Astrocyte (in vitro differentiated cells and primary cell): ENCODE measurements at places on chromosomes 1 and 21.

- no peak overlapping the region for H3K27ac ChIP-seq
- H3K4me1 ChIP-seq: no peaks in the 10 kb centered on the region
- H3K4me3 ChIP-seq: no peak overlapping the region
- no peaks in the 10 kb centered on the region for H3K27me3 ChIP-seq
- DNase-seq: no peak
Measured at GRCh38 chr1:108779455-108779854, 33.0 kb downstream of the STXBP3 start.

DNA sequence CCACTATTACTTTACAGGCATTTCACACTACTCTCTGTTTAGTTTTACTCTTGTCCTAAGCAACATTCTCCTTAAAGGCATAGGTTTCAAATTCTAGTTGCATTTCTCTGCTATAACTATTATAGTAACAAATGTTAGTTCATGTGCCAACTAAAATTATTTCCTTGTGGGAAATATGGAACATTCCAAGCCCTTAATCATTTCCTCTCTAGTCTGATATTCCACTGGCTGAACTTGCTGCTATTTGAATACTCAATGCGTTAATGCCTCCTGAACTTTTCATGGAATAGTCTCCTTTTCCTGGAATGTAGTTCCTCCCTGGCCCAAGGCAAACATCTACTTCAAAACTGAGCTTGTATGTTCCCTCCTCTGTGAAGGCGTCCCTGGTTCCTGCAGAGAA lies 19.3 kb upstream of the TBX19 start:
- H3K4me3 ChIP-seq: peak overlapping the region; percentile 32
- H3K4me1 ChIP-seq: peaks cover 14% of the 10 kb centered on the region

DNA sequence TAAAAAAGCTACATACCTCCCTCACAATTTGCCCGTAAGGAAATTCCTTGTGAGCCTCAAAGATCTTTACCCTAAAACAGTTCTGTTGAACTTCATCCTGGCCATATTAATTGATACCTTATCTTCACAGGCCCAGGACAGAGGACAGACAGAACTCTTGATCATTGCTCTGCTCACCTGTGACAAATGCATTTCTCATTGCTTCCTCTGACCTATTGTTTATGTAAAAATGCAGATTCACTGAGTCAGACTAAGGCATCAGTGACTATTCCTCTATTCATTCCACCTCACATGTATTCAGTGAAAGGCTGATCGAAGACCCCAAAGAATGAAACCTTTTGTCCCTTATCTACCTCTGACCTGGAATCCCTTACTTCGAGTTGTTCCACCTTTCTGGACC lies 61.0 kb downstream of the BACH1 start:
- H3K27ac ChIP-seq: peak overlapping the region; percentile 11
- no peak overlapping the region for H3K4me3 ChIP-seq
- DNase-seq: no peak
- peaks cover 18% of the 10 kb centered on the region for H3K4me1 ChIP-seq

DNA sequence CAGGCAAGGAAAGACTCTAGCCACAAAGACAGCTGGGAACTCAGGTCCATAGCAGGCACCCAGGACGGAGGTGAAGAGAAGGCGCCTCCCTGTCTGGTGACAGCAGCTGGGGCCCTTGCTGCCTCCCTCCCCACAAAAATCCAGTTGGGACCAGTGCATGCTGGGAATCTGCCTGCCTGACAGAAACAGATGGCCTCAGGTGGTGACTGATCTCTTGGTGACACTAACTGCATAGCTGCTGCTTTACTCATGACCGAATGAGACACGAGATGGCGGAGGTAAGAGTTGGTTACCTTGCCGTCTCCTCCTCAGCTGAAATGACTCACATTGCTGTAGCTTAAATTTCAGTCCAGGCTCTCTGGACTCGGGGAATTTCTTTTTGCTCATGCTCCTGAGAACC lies 130.3 kb downstream of the FGGY start:
- peak; percentile 77 for DNase-seq
- H3K36me3 ChIP-seq: no peaks in the 10 kb centered on the region
- peaks cover 10% of the 10 kb centered on the region for H3K4me1 ChIP-seq
- H3K27me3 ChIP-seq: no peaks in the 10 kb centered on the region

DNA sequence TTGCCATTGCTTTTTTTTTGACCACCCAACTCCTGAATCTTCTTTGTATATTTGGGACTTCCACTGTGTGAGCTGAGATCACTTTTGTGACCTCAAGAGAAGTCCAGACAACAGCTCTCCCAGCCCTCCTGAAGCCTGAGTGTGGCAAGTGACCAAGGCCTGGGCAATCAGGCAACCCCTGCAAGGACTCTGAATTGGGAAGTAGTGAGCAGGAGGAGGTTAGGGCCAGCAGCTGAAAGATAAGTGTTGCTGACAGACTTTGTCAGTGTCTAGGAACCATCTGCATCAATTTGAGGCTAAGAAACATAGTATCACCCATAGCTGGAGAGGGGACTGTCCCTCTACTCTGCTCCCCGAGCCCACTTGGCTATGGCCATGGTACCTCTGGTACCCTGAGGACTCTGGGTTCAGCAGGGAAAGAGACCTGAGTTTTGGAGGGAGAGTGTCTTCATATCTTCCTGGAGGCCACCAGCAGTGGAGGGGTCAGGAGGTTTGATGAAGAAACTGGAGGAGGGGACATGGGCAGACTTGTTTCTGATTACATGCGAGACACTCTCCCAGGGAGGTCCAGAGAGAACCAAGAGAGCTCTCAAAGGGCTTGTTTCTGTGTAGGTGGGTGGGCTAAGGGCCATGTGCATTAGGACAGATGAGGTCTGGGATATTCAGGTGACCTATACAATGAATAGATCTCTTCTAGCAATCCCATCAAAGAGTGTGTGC lies 147.0 kb upstream of the DNAH14 start:
- H3K4me1 ChIP-seq: peaks cover 11% of the 10 kb centered on the region
- no peaks in the 10 kb centered on the region for H3K36me3 ChIP-seq
- H3K27ac ChIP-seq: no peak overlapping the region
- no peak overlapping the region for H3K4me3 ChIP-seq
- no peaks in the 10 kb centered on the region for H3K27me3 ChIP-seq
- DNase-seq: no peak

DNA sequence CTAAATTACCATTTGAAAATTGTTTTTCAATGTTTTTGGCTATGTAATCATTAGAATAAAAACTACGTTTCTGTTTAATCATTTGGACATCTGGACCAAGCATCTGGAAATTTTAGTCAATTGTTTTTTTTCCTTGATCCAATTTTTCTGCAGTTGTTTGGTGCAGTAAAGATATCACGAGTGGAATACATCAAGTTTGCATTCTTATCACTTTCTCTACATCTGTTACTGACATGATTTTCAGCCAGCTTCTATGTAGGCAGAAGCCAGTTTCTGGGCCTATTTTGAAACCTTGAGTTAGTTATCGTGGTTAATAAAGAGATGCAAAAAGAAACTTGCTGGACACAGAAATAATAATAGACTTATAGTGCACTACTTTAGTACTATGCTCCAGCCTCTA lies 277.9 kb upstream of the ADAMTS5 start:
- no peak overlapping the region for H3K27ac ChIP-seq
- H3K4me1 ChIP-seq: no peaks in the 10 kb centered on the region
- no peaks in the 10 kb centered on the region for H3K36me3 ChIP-seq
- no peaks in the 10 kb centered on the region for H3K27me3 ChIP-seq
- H3K4me3 ChIP-seq: no peak overlapping the region

DNA sequence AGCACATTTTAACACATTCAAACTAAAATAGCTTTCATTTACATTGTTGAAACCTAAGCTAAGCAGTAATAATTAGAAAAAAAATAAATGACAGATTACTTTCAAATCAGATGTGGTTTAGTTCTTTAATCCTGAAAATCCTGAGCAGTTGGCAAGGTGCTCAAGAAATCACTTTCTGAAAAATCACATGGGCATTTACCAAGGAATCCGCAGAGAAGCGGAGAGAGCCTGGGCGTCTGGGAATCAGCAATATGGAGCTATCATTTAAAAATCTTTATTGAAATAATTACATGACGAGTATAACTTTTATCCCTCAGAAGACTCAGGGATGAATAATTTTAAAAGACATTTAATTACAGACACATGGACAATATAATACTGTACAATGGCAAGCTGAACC lies 30.2 kb downstream of the GRIK1 start:
- no peaks in the 10 kb centered on the region for H3K27me3 ChIP-seq
- H3K4me1 ChIP-seq: no peaks in the 10 kb centered on the region
- H3K4me3 ChIP-seq: no peak overlapping the region
- no peak overlapping the region for H3K27ac ChIP-seq

- H3K27me3 ChIP-seq: no peaks in the 10 kb centered on the region
- H3K4me3 ChIP-seq: no peak overlapping the region
- H3K36me3 ChIP-seq: no peaks in the 10 kb centered on the region
- DNase-seq: no peak
- no peaks in the 10 kb centered on the region for H3K4me1 ChIP-seq
Measured at GRCh38 chr1:102365071-102365470, 368.3 kb upstream of the OLFM3 start.

- no peak overlapping the region for H3K4me3 ChIP-seq
- no peaks in the 10 kb centered on the region for H3K27me3 ChIP-seq
- no peak overlapping the region for H3K27ac ChIP-seq
- no peaks in the 10 kb centered on the region for H3K36me3 ChIP-seq
- H3K4me1 ChIP-seq: no peaks in the 10 kb centered on the region
Measured at GRCh38 chr1:55519937-55520683, 304.9 kb upstream of the USP24 start.

DNA sequence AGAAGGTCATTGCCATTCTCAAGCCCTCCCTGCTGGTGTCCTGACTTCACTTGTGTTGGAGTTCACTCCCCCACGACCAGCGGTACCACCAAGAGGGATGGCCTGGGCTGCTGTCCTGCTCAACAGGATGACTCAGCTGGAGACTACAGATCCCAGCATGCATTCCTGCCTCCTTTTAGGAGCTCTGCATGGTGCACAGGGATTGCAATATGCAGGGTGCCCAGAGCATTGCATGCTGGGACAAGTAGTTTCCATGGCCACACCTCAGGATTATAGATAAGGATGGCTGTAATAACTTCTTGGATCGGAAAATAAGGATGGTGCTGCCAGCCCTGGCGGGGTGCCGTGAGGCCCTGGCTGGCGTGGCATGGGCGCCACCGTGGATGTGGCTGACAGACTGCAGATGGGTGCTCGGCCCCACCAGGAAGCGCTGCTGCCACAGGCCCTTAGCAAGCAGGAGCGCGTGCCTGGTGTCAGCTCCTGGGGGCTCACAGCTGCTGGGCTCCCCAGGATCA lies 150.0 kb downstream of the CASZ1 start:
- H3K36me3 ChIP-seq: no peaks in the 10 kb centered on the region
- no peaks in the 10 kb centered on the region for H3K27me3 ChIP-seq
- no peak overlapping the region for H3K4me3 ChIP-seq
- peak; percentile 47 for DNase-seq
- no peak overlapping the region for H3K27ac ChIP-seq

- DNase-seq: no peak
- H3K36me3 ChIP-seq: no peaks in the 10 kb centered on the region
- peak overlapping the region; percentile 83 for H3K4me3 ChIP-seq
- H3K27ac ChIP-seq: no peak overlapping the region
Measured at GRCh38 chr1:247077213-247077612, 1.4 kb downstream of the ZNF670 start.

GRCh38 chr1:57420981-57421785 lies 2.7 kb downstream of the DAB1 start:
- H3K27me3 ChIP-seq: peaks cover 48% of the 10 kb centered on the region
- H3K27ac ChIP-seq: no peak overlapping the region
- H3K36me3 ChIP-seq: no peaks in the 10 kb centered on the region
- H3K4me3 ChIP-seq: no peak overlapping the region
- peaks cover 5% of the 10 kb centered on the region for H3K4me1 ChIP-seq

DNA sequence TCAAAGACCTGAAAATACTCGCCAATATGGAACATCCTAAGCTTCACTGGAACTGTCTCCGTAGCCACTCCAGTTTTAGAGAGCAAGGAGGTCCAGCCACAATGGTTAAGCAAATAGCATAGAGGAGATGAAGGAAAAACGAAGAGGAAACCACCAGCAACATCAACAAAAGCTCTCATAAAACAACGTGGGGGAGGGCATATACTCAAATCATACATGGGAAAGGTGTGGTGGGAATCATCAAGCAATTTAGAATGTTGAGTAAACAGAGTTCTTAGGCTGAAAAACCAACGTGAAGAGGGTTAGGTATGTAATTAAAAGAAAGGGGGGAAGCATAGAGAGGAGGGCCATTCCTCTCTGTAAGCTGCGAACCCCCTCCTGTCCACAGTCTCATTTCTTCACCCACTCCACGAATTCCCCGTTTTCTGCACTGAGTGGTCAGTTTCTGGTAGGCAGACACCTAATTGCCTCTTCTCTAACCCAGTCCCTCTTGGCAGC lies 1.0 kb downstream of the TMEM59 start:
- H3K4me3 ChIP-seq: peak overlapping the region; percentile 97
- peaks cover 21% of the 10 kb centered on the region for H3K4me1 ChIP-seq
- no peaks in the 10 kb centered on the region for H3K27me3 ChIP-seq

GRCh38 chr1:14598498-14599182 lies at the start of gene KAZN:
Gene KAZN (plus strand): TSS chr1:14598685.
- H3K4me1 ChIP-seq: peaks cover 5% of the 10 kb centered on the region
- H3K27me3 ChIP-seq: peaks cover 42% of the 10 kb centered on the region
- no peaks in the 10 kb centered on the region for H3K36me3 ChIP-seq
- no peak for DNase-seq
- no peak within 1 kb of the TSS for H3K27ac ChIP-seq

DNA sequence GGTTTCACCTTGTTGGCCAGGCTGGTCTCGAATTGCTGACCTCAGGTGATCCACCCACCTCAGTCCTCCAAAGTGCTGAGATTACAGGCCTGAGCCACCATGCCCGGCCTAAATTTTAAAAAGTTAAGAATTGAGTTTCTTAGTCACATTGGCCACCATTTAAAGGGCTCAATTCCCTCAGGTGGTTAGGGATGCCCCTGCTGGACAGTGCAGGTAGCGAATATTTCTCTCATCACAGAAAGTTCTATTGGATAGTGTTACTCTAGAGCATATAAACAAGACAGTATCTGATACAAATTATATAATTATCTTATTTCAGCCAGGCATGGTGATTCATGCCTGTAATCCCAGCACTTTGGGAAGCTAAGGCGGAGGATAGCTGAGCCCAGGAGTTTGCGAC lies 320.2 kb downstream of the ZP4 start:
- H3K4me1 ChIP-seq: no peaks in the 10 kb centered on the region
- no peaks in the 10 kb centered on the region for H3K36me3 ChIP-seq
- DNase-seq: no peak
- H3K27me3 ChIP-seq: no peaks in the 10 kb centered on the region
- no peak overlapping the region for H3K4me3 ChIP-seq

DNA sequence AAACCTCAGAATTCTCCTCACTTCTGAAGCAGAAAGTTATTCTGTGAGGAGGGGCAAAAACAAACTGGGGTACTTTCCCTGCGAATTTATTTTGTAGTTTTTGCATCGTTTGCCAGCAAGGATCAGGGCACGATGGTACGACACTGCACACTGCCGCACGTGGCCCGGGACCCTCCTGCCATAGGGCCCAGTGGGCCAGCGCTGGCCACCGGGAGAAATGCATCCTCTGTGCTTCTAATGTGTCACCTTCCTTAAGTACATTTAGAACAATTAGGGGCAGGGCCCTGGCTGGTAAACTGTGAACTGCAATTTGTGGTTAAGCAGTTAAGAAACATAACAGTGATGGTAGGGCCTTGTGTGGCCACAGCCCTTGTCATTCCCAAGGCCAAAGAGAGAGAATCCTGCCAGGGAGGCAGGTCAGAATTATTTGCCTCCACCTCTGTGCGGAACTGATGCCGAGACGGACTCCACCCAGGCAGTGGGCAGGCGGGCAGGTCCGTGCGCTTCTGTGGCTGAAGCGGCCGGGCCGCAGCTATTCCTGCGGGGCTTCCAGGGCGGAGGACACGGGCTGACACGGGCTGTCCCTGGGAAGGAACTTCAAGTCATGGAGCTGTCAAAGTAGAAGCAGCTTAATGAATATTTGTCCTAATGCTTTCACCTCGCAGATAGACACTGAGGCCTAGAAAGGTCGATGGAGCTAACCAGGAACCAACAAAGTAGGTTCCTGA lies 12.5 kb downstream of the GPR137B start:
- H3K4me1 ChIP-seq: no peaks in the 10 kb centered on the region
- no peaks in the 10 kb centered on the region for H3K27me3 ChIP-seq
- DNase-seq: no peak
- H3K27ac ChIP-seq: no peak overlapping the region
